H9 (cell line): ENCODE measurements at places on chromosomes 2 and 18.

- no peak for DNase-seq
Observed at GRCh38 chr18:12403601-12404506, 3.9 kb upstream of the PRELID3A start.

GRCh38 chr2:84320940-84321339, 138.1 kb downstream of the SUCLG1 start:
- no peak for DNase-seq

GRCh38 chr2:150403457-150403856, 84.0 kb downstream of the RND3 start:
- DNase-seq: no peak

- no peak for DNase-seq
Observed at GRCh38 chr18:12891561-12891960, 7.5 kb upstream of the PTPN2 start.

DNA sequence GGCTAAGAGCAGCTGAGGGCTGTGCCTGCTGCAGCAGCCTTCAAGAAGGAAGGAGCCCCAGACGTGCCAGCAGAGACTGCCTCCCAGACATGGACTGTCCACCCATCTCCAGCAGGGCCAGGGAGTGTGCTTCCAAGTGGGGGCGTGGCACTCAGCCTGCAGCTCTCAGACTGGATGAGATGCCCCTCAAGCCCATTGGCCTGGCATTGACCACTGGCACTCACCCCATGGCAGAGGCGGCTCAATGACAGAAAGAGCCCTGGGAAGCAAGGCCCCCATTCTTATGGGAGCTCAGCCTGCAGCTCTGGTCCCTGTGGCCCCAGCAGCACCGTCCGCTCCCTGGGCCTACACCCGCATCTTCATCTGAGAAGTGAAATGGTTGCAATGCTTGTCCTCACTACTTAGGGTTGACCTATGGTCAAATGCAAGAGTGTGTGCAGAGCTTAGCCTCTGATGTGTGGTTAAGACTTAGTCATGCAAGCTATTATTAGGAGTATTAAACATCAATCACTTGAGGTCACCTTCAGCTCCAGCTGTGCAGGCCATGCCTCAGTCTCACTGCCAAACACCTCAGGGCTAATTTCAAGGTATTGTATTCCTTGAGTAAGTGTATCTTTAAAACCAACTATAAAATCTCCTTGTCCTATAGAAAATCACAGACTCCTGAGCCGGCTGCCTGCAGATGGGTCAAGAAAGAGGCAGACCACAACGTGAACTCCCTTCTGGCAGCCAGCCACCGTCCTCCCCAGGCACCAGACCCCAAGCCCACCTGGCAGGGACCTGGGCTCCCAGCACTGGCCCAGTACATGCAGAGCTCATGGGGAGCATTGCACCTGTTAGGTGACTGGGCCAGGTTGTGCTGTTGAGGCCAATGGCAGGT, 194.8 kb downstream of the NDUFA10 start:
- peak; percentile 20 for DNase-seq

GRCh38 chr18:2901423-2901985, 54.7 kb downstream of the EMILIN2 start:
- DNase-seq: no peak

GRCh38 chr2:60676706-60677330, 79.2 kb upstream of the PAPOLG start:
- DNase-seq: no peak

- DNase-seq: no peak
Observed at GRCh38 chr2:189933911-189934399, 128.6 kb downstream of the MSTN start.

GRCh38 chr2:16462958-16463357, 202.7 kb downstream of the CYRIA start:
- DNase-seq: no peak

DNA sequence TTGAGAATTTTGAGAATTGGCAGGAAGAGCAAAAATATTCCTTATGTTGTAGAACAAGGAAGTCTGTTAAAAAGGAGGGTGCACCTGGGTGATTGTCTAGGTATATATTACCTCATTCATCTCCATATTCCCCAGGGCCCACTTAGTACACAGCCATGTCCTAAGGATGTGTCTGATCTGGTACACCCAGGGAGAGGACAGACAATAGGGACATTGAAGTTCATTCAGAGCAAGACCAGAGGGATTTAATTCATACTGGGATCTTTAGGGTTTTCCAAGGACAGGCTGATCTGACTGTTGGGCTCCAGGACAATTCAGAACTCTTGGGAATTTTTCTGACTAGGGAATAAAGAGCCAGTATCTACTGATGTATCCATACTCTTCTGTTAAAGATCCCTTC, 112.1 kb downstream of the PHLPP1 start:
- DNase-seq: no peak

DNA sequence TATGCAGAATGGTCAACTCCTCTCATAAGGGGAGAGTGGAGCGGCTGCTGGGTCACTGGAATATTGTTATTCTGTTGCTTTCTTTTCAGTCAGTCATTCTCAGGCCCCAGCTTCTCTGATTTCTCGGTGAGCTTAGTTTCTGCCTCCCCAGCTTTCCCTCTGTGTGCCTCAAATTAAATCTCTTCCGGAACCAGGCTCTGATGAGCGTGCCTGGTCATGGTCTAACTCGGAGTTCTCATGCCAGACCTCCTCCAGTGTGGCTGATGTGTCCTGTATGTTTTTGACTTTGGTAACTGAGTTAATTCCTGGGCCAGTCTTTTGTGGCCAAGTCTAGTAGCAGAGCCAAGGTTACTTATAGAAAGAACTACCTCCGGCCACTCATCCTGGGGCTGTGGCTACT, 4.9 kb upstream of the STK11IP start:
- no peak for DNase-seq

GRCh38 chr2:183207110-183207509, 82.9 kb downstream of the NUP35 start:
- DNase-seq: no peak

DNA sequence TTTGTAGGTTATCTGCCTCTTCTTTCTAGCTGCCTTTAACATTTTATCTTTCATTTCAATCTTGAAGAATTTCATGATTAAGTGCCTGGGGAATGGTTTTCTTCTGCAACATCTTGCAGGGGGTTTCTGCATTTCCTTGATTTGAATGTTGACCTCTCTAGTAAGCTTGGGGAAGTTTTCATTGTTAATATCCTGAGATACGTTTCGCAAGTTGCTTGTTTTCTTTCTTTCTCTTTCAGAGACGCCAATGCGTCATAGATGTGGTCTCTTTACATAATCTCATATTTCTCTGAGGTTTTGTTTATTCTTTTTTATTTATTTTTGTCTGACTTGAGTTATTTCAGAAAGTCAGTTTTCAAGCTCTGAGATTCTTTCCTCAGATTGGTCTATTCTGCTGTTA, 225.7 kb downstream of the XIRP2 start:
- no peak for DNase-seq

DNA sequence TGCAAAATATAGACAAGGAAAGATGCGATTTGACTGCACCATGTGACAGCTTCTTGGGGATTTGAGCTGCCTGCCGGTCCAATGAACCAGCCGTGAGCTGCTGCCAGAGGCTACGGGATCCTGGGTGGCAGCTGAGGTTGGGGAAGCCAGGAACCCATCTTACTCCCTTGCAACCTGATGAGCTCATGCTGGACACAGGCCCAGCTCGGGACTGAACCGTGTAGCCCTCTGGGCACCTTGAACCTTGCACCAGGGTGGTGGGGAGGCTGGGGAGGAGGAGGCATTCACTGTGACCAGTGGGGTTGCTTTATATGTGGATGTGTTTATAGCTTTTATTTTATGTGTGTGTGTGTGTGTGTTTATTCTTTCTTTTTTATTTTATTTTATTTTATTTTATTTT, 9.1 kb downstream of the ALPI start:
- peak; percentile 20 for DNase-seq
